ENCODE measurements at places on chromosomes 12 and 14.
A peak's percentile ranks its signal among the peaks of the same experiment; 100 is the strongest.

- DNase-seq, result no peak
Observed at GRCh38 chr12:58540480-58541299, 379.6 kb downstream of the LRIG3 start.

- DNase-seq, result no peak
Observed at GRCh38 chr12:88339966-88340365, 197.9 kb downstream of the TMTC3 start.

- DNase-seq, result peak; percentile 47
Observed at GRCh38 chr14:60164712-60165546, at the start of gene DHRS7. Gene DHRS7, minus strand, starts transcription at chr14:60165398. Its CDS starts 89 bp downstream, at chr14:60165309.

DNA sequence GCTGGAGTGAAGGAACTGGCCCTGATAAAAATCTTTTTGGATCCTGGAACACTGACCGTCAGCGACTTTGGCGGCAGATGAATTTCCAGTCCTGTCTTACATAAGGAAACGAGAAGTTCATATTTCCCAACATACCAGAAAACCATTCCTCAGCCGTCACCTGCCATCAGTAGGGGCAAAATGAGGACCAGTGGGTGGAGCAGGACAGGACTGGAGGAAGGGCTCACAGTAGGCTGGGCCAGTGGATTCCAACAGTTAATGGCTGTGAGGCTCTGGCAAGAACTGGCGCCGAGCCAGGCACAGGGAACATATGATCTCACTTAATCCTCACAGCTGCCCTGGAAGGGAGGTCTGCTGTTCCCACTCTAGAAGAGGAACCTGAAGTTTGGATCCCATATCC lies 67.2 kb upstream of the FAM181A start:
- DNase-seq, result no peak

- DNase-seq, result no peak
Observed at GRCh38 chr14:23538050-23538718, 13.4 kb downstream of the ZFHX2 start.

DNA sequence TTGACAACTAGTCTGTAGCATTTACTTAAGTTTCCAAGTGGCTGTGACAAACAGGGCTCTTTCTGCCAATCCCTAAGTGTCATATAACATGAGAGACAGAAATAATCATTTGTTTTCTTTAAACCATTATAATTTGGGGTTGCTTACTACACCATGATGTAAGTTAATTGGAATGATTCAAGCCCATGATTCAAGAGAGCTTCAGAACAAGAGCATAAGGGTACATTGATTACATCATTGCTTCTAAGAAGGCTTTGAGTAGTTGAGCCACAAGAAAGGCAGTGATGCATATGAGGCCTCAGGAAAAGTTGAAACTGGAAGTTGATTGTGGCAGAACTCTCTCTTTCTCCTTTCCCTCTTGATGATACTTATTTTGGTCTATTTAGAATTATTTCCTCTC lies 444.0 kb downstream of the CCER1 start:
- no peak for DNase-seq

- DNase-seq, result no peak
Observed at GRCh38 chr12:131529196-131530040, 181.5 kb upstream of the SFSWAP start.

DNA sequence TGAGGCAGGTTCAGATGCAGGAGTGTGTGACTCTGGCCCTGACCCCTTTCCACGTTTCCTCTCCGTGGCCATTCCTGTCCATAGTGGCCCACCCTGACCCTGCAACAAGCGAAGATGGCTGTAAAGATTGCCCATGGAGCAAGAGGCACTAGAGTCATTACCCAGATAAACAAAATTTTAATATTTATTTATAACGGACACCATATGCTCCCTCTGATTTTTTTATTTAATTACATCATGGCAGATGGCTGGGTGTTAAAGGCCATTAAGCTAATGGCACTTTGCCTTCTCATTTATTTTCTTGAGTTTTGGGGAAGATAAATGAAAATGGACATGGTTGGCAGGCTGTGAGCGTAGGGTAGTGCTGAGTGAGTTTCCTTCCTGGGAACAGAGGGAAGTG lies 58.7 kb downstream of the WSCD2 start:
- DNase-seq, result no peak

DNA sequence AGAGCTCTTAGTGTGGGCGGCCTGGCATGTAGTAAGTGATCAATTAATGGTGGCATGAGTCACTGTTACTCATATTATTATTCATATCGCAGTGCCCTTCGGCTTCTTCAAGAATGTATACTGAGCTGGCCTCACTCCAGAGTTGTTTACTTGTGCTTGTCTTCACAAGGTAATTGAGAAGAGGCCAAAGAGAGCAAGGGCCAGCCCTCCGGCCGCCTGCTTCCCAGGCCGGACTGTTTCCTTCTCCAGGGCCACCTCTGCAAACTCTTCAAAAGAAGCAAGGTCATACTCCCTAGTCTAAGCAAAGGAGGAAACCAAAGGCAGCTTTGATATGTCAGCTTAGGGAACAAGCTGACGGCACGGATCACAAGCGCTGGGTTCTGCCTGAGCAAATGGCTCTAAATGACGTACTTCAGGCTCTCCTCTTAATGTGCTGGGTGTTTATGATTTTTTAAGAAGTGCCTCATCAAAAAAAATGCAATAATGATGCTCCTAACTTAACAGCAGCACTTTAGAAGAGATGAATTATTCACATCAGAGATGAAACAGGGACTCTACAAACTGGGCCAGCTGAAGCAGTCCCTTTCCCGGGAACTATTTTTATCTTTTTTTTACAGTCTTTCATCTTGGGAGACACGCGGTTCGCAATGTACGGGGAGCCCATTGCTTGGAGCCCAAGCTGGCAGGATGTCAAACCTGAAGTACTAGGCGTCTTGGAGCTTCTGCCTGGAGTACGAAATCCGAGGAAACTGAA lies 65.6 kb upstream of the DLK1 start:
- DNase-seq, result no peak

- no peak for DNase-seq
Observed at GRCh38 chr14:54348001-54348611, 48.7 kb upstream of the CDKN3 start.

DNA sequence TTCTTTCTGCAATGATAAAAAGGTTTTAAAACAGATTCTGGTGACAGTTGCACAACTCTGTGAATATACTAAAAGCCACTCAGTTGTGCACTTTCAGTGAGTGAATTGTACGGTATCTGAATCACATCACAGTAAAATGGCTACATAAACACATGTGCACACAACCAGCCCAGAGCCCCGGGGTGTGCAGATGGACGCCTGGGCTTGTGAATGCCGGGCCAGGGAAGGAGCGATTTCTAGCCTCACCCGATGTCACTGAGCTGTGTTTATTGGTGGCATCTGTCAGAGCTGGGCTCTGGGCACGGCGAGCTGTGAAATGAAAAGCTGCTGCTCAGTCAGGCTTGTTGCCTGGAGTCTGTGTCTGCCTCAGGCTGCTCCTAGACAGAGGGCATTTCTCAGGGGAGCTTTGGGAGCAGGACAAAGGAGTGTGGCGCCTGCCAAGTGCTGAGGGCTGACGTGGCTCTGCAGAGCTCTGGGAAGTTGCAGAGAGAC lies 25.9 kb downstream of the RHOF start:
- DNase-seq, result no peak

DNA sequence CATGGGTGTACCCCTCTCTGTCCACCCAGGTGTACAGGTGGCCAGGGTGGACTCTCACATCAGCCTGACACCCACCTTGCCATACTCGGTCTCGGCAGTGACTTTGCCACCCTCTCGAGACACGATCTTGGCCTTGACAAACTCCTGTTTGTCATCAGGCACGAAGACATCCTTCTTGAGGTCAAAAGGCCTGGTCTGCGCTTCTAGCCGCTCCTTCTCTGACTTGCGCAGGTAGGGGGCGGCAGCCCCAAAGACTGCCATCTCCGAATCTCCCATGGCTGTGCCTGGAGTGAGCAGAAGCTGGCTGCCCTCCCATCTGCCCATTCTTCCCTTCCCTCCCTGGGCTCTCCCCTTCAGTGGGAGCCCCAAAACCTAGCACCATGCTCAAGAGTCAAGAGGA lies 2.0 kb downstream of the MYH7 start:
- DNase-seq, result no peak

DNA sequence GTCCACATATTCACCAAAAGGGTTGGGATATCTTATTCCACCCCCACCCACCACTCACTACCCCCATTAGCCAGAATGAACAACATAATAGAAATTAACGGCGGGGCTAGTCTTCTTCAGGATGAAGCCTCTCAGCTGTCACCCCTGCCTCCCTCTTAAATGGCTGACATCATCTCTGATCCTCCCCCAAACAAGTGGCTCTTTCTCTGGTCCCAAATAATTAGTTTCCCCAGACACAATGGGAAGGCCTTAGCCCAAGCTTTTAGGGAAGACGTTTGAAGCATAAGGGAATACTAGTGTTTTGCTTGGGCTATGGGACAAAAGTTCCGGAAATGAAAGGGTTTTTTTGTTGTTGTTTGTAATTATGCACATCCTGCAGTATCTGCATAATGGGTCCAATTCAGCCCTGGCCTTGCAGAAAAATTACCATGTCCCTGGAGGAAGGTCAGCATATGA lies 13.8 kb downstream of the STON2 start:
- DNase-seq, result no peak

DNA sequence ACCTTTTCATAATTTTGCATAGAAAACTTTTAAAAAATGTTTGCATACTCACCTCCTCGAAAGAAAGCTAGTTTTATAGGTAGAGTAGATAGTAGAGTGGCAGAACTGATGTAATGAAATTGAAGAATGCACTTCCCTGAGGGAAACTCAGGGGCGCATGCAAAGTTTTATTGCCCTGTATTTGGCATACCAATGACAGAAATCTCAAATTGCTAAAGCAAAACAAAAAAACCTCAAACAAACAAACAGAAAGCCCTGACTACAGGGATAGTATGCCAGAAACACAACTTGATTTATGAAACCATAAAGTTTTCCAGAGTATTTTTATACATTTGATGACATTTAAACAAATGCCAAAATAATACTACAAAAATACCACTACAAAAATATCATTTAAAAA lies 1.8 kb downstream of the RASSF9 start:
- no peak for DNase-seq

- no peak for DNase-seq
Observed at GRCh38 chr12:39412210-39412609, 30.7 kb downstream of the KIF21A start.

GRCh38 chr12:104736307-104736706 lies 221.8 kb downstream of the SLC41A2 start:
- no peak for DNase-seq

DNA sequence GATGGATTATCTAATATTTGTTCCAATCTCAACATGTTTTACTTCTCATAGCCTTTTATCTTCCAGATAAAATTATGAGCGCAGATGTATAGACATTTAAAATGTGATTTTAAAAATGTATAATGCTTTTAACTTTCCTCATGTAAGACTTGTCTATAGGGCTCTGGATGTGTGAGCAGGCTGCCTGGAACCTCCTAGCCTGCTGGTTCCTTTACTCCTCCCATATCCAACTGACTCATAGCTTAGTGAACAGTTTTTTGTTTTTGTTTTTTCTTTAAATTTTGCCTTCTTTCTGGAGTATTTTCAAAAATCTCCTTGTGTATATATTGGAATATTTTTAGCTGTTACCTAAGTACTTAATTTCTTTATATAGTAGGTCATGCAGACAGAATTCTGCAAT lies 115.4 kb downstream of the PDE3A start:
- DNase-seq, result no peak

GRCh38 chr12:19110221-19110940 lies 19.2 kb upstream of the PLEKHA5 start:
- DNase-seq, result no peak

DNA sequence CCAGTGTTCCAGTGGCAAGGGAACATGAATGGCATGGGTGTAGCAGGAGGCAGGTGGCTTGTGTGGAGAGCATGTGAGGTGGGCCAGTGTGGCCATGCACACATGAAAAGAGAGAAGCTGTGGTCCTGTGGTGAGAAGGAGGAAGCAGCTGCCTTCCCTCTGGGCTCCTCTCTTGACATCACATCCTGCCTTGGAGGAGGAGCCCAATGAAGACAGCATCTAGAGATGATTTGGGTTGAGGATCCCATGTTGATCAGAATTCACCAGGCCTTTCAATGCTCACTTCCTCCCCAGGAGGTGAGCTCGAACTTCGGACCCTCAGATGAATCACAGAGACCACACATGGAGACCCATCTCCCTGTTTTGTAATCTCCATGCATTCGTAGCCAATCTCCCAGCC lies 82.6 kb downstream of the LRRC74A start:
- no peak for DNase-seq

GRCh38 chr12:75048767-75049166 lies 160.9 kb downstream of the KCNC2 start:
- DNase-seq, result no peak

DNA sequence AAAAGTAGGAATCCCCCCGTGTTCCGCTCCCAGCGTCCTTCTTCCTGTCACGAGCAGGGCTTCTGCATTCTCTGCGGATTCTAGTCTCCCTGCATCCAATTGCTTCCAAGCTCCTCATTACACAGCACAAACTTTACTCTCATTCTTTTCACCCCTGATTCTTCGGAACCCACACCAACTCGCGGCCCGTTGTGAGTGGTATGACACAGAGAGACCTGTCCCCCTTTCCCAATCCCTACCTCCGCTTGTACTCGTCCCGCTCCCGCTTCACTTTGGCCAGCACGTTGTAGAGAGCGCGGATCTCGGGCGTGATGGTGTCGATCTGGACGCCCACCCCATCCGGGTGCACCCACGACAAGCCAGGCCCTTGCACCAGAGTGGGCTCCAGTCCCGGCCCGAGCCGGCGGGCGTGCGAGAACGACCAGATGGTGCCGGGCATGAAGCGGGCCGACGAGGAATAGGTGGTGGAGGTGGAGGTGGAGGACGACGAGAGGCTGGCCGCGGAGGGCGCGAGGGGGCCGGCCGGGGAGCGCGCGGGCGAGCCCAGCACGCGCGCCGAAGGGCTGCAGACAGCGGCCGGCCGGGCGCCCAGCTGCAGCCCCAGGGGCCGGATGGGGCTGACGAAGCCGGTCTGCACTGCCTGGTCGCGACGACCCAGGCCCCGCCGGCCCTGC lies 687 bp downstream of the IFFO1 start:
- no peak for DNase-seq

- DNase-seq, result no peak
Observed at GRCh38 chr12:79560225-79560889, 130.4 kb downstream of the PAWR start.

DNA sequence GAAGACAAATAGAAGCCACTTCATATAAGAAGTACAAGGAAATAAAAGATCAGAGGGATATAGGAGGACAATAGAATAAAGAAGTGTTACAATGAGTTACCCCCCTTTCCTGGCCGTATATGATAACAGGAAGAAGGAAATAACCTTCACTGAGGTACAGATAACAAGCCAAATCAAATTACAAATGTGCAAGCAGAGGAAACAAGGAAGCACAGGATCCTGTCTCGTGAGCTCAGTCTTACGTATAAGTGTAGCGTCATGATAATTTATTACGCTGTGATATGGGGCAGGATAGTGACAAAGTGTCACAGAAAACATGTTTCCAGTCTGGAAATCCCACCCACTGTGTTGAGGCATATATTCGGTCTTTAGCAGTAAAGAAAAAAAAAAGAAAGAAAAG lies 26.5 kb downstream of the CRACR2A start:
- no peak for DNase-seq

GRCh38 chr12:23585782-23586163 lies 363.7 kb downstream of the SOX5 start:
- no peak for DNase-seq

All from stimulated activated CD8-positive, alpha-beta memory T cell treated with anti-CD3 and anti-CD28 coated beads, Interleukin-2, amount 100 ng/mL, for 1 hour (primary cell).